ENCODE measurements at places on chromosomes 16 and 17. TPM values are rescaled to one million over a fixed set of nuclear protein-coding genes. Genes with fewer than 3 reads are reported as not detected.

- DNase-seq = no peak
Measured at GRCh38 chr16:81900456-81900855, 110.8 kb downstream of the SDR42E1 start.

- DNase-seq = no peak
Measured at GRCh38 chr16:82379551-82379950, 209.5 kb upstream of the MPHOSPH6 start.

- no peak for DNase-seq
Measured at GRCh38 chr17:3989041-3989886, 25.0 kb upstream of the ATP2A3 start.

- DNase-seq = no peak
Measured at GRCh38 chr16:19737306-19738038, 19.4 kb downstream of the IQCK start.

The DBF4B gene
- 8.0 TPM for total RNA-seq

DNA sequence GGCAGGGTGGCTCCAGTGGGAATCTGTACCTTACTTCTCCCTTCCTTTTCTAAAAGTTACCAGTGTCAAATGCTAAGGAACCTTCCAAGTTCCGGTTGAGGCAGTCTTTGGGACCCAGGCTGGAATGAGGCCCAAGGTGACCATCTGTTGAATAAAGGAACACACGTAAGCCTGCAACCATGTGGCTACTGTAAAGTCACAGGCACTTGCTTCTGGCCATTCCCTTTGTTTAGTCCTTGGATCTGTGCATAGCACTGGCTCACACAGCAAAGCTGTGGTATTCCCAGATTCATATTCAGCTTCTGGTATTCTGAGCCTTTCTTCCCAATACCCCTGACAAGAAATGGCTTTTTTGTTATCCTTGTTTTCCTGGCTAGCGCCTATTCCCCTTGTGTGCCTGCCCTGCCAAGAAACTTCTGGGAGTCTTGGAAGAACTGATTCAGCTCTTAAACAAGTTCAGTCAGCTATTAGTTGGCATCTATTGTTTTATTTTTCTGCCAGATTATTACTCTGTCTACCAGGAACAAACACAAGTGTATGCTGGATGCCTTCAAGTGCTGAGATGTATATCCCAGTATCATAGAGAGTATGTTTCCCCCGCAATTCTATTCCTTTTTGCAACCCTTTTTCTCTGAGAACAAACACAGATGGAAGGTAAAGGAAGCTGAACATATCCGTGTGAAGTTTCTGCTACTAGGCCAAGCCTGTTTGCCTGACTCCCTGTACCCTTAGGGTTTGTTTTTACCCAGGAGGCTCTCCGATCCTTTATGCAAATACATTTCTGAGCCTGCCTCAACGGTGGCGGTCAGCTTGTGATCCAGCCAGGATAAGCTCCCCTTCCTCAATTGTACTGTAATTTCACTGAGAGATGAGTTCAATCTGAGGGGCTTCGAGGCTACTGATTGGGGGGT lies 13.2 kb downstream of the TMEM238L start:
- no peak for DNase-seq

The CDH8 gene
- 8.2 TPM for total RNA-seq

- no peak for DNase-seq
Measured at GRCh38 chr17:79084291-79085153, 9.9 kb downstream of the ENGASE start.

The CRHR1 gene
- total RNA-seq = 0.10 TPM

DNA sequence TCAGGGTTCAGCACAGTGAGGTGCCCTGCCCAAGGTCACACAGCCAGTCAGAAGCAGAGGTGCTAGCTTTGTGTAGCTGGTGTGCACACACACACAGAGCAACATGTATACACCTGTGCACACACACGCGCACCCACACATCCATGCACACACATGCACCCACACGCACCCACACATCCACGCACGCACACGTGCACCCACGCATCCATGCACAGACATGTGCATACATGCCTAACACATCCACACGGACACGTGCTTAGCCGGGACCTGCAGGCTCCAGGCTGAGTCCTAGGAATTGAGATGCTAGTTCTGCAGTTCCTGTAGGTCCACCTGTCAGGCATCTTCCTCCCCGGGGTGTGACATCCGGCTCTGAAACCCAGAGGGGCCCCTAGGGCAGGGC lies 13.0 kb upstream of the DPEP1 start:
- no peak for DNase-seq

The OR1E2 gene
- not detected for total RNA-seq

The UNC45B gene
- total RNA-seq = not detected

- DNase-seq = no peak
Measured at GRCh38 chr16:18969855-18970240, 13.9 kb upstream of the TMC7 start.

DNA sequence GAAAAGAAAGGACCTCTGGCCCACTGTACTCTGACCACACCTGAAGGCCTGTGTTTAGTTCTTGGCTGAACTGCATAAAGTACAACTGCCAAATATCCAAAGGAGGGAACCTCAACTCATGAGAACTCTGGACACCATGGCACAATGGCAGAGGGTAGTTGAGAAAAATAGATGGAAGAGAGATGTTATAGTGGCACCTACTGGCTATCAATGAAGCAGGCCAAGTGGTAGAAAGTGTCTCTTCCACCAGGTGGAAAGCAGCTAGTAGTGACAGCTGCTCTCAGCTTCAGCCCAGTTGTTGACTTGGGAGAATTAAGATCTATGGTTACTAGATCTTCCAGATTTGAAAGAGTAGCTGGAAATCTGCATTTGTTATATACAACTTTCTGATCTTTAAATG lies 3.2 kb downstream of the MED31 start:
- DNase-seq = peak; percentile 25

GRCh38 chr17:37650419-37651003 lies 7.3 kb upstream of the DDX52 start:
- DNase-seq = peak; percentile 68

The NPIPA1 gene
- total RNA-seq = 30.8 TPM

DNA sequence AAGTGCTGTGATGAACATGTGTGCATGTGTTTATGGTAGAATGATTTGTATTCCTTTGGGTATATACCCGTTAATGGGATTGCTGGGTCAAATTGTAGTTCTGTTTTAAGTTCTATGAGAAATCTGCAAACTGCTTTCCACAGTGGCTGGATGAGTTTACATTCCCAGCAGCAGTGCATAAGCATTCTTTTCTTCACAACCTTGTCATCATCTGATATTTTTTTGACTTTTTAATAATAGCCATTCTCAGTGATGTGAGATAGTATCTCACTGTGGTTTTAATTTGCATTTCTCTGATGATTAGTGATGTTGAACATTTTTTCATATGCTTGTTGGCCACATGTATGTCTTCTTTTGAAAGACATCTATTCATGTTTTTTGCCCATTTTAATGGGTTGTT lies 18.5 kb downstream of the CCL8 start:
- no peak for DNase-seq

The KRT14 gene
- total RNA-seq = not detected

The MPO gene
- total RNA-seq = not detected

DNA sequence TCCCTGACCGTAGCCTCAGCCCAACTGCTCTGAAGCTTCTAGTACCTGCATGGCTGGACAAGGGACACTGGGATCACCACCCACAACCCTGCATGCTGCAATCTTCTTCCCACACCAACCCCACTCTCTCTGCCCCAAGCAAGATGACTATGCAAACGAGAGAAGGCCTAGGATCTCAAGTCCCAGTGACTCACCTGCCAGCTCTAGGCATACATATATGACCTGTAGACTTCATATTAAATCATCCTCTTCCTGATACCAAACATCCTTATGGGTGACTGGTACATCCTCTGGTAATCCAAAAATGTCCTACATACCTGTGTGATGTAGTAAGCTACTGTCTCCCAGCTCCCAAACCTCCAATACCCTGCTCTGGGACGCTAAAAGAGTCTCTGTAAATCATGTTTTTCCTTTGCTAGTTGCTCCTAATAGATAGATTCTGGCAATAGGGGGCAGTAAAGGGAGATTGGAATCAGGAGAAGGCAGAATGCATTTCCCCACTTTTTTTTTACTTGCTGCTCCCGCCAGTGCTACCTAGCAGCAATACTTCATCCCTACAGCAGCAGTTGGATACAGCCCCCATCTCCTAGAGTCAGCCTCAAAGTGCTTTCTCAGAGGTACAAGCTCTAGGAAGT lies 43.4 kb upstream of the SOX9 start:
- DNase-seq = peak; percentile 25
